Right lung (tissue), 10 donors: ENCODE measurements at places on chromosomes 2 and 18. TPM values are rescaled to one million over a fixed set of nuclear protein-coding genes. Genes with fewer than 3 reads are reported as not detected.

Gene ARL6IP6
- 48.8 TPM for polyA plus RNA-seq

Gene FOXD4L1
- not detected for polyA plus RNA-seq

Gene NETO1
- polyA plus RNA-seq, result 0.12 TPM

Gene GPR35
- 2.7 TPM for polyA plus RNA-seq

Gene ASPRV1
- polyA plus RNA-seq, result 3.1 TPM

- DNase-seq, result no peak
Observed at GRCh38 chr2:30287190-30287840, 56.0 kb downstream of the LBH start.

GRCh38 chr18:77059294-77059916, 73.2 kb downstream of the MBP start:
- no peak for DNase-seq

DNA sequence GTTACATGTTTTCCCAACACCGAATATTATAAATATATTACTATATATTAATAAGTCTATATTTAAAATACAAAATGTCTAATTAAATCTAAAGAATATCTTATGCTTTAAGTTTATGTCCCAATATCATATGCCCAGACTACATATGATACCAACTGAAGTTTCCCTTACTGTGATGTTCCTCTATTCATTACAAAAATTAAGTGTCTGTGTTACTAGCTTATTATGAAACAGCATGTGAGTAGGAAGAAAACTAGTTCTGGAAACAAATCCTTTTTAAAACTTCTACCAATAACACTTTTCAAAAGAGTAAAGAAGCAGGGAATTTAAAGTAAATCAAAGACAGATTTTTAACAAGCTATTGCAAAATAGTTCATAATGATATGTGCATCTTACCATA, 17.8 kb downstream of the HNRNPLL start:
- DNase-seq, result no peak

- no peak for DNase-seq
Observed at GRCh38 chr2:3302751-3303582, 74.7 kb downstream of the EIPR1 start.

GRCh38 chr2:186751790-186752189, 57.9 kb downstream of the FAM171B start:
- DNase-seq, result no peak

GRCh38 chr2:233429175-233429897, 75.0 kb downstream of the DGKD start:
- DNase-seq, result no peak

- DNase-seq, result no peak
Observed at GRCh38 chr18:42274488-42275137, 319.6 kb downstream of the PIK3C3 start.

- no peak for DNase-seq
Observed at GRCh38 chr2:158131483-158131912, 29.8 kb downstream of the UPP2 start.

DNA sequence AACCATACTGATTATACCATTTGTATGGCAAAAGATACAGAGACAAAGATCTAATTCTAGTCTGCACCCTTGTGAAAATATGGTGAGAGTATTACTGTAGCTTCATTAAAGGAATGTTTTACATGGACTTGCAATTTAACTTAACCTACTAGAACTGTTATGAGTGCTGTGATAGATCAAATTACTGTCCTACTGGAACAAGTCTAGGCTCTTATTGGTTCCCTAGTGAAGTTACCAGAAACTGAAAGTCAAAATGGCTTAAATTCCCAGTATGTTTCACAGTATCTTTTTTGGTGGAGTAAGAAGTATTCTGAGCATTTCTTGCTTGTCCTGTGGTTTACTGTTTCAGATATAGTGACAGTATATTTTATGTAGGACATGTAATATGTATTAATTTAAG, 3.8 kb upstream of the TBR1 start:
- DNase-seq, result no peak

- no peak for DNase-seq
Observed at GRCh38 chr2:74556159-74556558, 1.6 kb downstream of the DOK1 start.

DNA sequence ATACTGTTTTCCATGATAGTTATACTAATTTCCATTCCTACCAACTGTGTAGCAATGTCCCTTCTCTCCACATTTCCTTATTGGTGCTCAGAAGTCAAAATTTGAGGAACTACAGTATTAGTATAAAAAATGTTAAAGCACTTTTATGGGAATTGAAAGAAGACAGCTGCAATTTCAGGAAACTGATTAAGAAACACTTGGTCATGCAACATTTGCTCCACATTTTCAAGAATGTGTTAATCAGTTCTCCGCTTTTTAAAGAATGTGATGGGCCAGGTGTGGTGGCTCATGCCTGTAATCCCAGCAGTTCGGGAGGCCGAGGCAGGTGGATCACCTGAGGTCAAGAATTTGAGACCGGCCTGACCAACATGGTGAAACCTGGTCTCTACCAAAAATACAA, 33.6 kb upstream of the MGAT4A start:
- DNase-seq, result no peak

DNA sequence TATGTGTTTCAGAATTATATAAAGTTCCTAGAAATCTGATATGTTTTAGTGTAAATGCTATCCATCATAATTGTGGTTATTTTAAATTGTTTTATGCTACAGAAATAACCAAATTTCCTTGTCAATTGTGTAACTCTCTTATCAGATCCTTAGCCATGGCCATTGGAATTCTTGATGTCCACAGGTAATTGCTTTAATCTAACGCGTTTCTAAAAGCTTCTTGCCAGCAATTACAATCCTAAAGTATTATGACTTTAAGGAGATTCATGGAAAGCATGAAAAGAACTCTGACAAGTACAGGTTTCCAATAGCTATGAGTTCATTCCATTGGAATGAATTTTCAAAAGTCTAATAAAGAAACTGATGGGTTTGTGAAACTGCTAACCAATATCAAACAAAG, 472.1 kb downstream of the ERBB4 start:
- DNase-seq, result no peak
